ENCODE measurements at places on chromosomes 16 and 17. TPM values are rescaled to one million over a fixed set of nuclear protein-coding genes. Genes with fewer than 3 reads are reported as not detected.

- ATAC-seq = no peak
Observed at GRCh38 chr17:44766409-44767038, 7.7 kb downstream of the ADAM11 start.

- ATAC-seq = no peak
Observed at GRCh38 chr17:79273660-79274059, 199.0 kb downstream of the ENGASE start.

DNA sequence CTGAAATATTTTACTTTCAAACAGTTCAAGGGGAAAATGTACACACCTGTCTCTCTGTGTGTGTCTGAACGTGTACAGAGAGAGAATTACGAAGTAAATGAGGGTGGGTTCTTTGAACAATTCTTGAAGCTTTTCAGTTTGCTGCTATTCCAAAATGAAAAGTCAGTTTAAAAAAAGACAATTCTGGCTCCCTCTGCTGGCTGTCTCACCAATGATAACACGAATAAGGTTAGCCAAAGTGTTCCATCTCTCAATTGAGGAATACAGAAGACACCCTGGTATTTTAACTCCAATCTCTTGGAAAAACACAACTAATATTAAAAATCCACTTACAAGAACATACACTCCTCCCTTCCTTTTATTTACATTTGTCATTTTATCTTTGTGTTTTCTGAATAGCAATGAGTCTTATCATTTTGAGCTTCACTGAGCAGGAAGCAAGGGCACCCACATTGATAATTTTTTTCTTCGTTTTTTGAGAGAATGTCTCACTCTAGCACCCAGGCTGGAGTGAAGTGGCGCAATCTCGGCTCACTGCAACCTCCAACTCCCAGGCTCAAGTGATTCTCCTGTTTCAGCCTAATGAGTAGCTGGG lies 20.5 kb downstream of the EFTUD2 start:
- ATAC-seq = no peak

DNA sequence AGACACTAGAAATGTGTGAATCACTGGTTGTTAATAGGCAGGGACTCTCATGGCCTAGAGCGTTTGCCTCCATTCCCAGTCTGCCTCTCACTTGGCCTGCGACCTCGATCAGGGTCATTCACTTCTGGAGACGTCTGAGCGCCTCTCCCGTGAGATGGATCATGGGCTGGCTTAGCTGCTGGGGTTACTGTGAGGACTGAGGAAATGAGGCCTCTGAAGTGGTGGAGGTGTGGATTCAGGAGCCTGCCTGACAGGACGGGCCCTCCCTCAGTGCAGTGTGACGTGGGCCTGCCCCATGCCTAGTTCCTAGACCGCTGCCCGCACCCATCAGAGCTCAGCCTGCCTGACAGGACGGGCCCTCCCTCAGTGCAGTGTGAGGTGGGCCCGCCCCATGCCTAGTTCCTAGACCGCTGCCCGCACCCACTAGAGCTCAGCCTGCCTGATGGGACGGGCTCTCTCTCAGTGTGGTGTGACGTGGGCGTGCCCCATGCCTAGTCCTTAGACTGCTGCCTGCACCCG lies 61.9 kb downstream of the BANP start:
- no peak for ATAC-seq

DNA sequence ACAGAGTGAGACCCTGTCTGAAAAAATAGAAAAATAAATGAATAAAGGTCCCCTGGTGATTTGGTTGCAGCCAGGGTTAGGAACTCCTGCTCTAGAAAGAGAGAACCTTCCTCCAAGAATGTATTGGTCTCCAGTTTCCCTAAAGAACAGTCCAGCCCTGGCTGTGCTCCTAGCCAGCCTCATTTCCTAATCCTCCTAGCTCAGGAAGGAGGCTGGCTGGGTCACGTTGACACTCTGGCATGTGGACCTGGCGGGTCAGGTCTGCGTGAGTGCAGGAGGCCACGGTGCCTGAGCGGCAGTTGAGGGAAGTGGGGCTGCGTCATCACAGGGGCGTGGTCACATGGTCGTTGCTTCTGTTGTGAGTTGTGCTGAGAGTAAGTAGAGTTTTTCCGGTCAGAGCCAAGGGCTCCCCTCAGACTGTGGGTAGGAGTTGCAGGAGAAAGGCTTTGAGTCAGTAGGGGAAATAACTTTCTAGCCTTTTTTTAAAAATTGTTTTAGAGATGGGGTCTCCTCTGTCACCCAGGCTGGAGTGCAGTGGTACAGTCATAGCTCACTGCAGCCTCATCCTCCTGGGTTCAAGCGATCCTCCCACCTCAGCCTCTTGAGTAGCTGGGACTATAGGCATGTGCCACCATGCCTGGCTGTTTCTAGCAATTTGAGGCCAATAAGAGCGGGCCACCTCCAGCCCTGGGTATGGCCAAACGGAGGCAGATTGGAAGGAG lies 194.0 kb upstream of the CIBAR2 start:
- ATAC-seq = peak; percentile 95

Gene CLEC3A
- total RNA-seq = not detected

DNA sequence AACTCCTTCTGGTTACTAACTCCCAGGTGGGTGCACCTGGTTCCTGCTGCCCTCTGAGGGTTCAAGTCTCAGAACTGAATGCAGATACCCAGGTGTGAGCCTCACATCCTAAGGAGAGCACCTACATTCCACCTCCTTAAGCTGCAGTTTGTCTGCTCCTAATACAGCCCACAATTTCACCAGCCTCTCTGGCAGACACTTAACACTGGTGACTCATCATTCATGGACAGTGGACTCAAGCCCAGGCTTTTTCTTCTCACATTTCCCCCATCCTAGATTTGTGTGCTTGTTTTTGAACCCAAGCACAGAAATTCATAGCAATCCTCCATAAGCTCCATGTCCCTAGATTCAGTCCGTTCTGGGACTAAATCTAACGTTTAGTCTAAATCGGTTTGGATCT lies 7.0 kb upstream of the MAF start:
- ATAC-seq = no peak

DNA sequence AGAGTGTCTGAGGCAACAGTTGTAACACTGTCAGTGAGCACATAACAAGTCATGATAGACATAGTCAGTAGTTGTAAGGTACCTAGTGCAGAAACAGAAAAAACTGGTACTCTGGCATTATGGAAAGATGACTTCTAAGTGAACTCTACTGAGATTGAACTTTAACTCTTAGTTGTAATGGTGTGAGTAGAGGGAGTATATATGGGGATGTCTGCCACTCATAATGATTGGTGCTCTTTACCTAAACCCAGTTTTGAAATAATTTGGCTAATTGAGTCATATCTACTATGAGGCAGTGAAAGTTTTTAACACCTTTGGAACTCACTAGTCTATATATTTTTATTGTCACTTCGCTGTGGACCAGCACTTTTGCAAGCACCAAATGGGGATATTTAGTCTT lies 6.6 kb downstream of the NLK start:
- ATAC-seq = peak; percentile 43

GRCh38 chr16:57606147-57606846 lies 22.1 kb upstream of the ADGRG1 start:
- no peak for ATAC-seq

DNA sequence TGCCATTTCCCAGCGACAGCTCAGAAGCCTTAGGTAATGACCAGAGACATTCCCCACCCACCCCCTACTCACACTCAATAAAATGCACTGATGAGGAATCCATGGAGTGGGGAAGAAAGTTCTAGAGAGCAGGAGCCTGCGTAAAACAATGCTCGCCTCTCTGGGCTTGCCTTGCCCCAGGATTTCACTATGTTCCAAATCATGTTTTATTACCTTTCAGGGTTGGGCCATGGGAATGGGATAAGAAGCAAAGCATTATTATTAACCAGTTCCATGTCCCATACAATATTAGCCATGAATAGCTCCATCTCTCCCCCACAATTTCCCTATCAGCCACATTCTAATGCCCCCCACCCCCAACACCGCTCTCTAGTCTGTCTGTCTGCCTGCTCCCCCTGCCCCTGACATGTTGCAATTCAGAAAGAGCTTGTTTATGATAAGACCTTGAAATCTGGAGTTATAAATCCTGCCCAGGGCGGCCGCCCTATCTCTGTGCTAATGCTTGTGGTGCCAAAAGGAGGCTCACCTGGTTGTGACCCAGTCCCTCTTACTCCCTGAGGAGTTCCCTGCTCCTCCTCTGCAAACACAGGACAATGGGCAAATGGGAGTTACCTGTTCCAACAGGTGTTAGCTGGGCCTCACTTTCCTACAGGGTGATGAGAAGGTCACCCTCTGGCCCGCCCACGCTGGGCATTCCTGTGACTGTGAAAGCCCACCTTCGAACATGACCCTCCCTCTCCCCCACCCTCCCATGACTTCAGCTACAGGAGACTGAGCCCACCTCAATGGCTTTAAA lies 28.0 kb upstream of the DDX52 start:
- no peak for ATAC-seq

GRCh38 chr17:1168533-1169220 lies 11.1 kb downstream of the ABR start:
- no peak for ATAC-seq
